Hypothalamus (tissue), 51 donors: ENCODE measurements at places on chromosomes 5 and 9.

DNA sequence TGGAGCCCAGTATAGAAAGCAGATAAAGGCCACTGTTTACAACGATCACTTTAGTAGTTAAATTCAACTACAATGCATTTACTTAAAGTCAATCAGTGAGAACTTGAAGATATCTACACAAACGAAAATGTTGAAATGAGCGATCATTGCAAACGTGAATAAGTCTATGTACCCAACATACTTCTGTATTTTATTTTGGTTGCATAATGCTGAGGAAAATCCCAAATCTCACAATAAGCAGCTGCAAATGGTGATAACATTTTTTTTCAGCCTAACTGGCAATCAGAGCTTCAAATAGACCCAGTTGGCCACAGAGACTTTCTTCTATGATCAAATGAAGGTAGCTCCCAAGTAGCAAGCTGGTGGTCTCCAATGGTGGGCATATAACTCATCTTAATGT, 32.1 kb downstream of the PDGFRB start:
- DNase-seq: no peak

GRCh38 chr5:179143446-179143845, 83.3 kb downstream of the ZNF354C start:
- no peak for DNase-seq

- DNase-seq: no peak
Observed at GRCh38 chr5:149005077-149005892, 57.6 kb downstream of the SH3TC2 start.

DNA sequence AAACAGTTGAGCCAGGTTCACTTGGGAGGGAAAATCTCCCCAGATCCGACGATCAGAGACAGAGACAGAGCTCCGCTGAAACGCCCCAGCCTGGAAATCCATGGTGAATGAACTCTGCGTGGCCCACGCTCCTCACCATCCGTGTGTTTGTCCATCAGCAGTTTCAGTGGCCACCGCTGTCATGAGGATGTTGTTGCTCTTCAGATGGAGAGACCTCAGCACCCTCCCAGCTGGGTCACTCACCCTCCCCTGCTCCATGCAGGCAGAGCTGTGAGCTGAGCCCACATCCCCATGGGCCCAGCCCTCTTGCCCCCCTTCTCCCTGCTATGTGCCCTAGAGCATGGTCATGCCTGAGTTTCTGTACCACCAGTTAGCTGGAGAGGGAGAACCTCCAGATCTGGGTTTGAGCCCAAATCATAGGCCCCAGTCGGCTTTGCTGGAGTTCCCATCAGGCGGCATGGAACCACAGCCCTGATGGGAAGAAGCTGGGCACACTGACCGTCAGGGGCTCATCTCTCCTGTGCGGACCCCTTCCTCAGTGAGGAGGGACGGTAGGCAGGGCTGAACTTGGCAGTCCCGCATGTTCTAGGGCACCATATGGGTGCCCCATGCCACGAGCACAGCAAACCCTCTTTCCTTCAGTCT, 154.4 kb upstream of the COL5A1 start:
- no peak for DNase-seq

- no peak for DNase-seq
Observed at GRCh38 chr9:115766370-115766955, 387.1 kb upstream of the PAPPA start.

GRCh38 chr9:6901180-6901579, 143.4 kb downstream of the KDM4C start:
- no peak for DNase-seq
